Heart left ventricle (tissue), 16 donors: ENCODE measurements at places on chromosomes 12 and 14. TPM values are rescaled to one million over a fixed set of nuclear protein-coding genes. Genes with fewer than 3 reads are reported as not detected.

GRCh38 chr12:56941299-56942017, 7.2 kb upstream of the SDR9C7 start:
- DNase-seq, result no peak

- DNase-seq, result no peak
These were observed 278.5 kb upstream of the PLEKHG7 start for GRCh38 chr12:92424338-92424737.

GRCh38 chr14:71751264-71751663, 181.0 kb upstream of the RGS6 start:
- no peak for DNase-seq

TTC9 gene
- 0.87 TPM for total RNA-seq
